ENCODE measurements at places on chromosomes 12 and 14.
A peak's percentile ranks its signal among the peaks of the same experiment; 100 is the strongest.

DNA sequence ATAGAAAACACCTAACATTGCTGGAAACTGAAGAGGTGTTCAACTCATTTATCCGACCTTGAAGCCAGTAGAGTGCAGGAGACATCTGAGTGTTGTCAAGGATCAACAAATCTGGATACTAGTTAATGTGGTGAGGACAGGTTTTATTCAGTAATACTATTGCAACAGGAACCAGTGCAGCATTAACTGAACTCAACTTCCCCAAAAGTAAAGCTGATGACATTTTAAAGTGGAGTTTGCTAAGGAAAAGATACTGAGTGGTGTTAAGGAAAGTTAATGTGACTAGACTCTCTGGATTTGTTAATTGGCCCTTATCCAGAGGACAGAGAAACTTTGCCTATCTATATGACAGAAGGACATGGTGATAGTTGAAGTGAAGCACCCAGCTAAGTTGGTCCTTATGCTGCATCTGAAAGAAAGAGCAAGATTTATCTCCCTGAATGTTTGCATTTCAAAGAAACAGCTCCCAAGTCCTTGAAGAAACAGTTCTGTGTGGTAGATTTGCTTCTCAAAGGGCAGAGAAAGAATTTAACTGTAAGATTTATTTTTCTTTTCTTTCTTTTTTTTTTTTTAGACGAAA is 1.2 kb upstream of the CLEC7A start:
- DNase-seq = no peak

- DNase-seq = no peak
Observed at GRCh38 chr12:66024949-66025348, 105.6 kb downstream of the LLPH start.

DNA sequence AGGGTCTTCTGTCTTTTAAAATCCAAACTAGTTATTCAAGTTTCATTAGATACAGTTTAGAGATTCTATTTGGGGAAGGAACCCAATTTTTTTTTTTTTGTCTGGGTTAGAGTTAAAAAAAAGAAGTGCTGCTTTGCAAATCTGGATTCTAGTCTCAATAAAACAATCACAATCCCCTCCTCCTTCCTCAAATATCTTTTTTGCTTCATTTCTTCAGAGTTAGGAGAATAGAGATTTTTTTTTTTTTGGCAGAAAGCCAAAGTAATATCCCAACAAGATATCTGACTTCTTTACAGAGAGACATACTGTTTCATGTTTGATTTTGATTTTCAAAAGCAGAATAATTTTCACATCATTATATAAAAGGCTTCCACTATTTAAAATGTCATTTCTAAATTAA is 201.9 kb downstream of the FOXN3 start:
- no peak for DNase-seq

GRCh38 chr12:123264642-123265041 is 7.0 kb downstream of the CDK2AP1 start:
- no peak for DNase-seq

GRCh38 chr12:31031951-31032335 is 41.7 kb upstream of the DDX11 start:
- DNase-seq = no peak

DNA sequence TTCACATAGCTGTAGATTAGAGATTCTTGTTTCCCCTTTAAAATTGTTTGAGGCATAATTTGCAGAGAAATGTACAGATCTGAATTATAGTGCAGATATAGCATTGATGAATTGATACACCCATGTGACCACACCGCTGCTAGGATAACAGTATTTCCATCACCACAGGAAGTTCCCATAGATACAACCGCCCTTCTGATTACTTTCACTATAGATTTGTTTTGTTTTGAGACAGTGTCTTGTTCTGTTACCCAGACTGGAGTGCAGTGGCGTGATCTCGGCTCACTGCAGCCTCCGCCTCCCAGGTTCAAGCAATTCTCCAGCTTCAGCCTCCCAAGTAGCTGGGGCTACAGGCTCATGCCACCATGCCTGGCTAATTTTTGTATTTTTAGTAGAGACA is 8.8 kb upstream of the ASPG start:
- DNase-seq = no peak

- DNase-seq = peak; percentile 57
Observed at GRCh38 chr12:65868133-65868705, 43.9 kb downstream of the HMGA2 start.
